ENCODE measurements at places on chromosomes 6 and 20. TPM values are rescaled to one million over a fixed set of nuclear protein-coding genes. Genes with fewer than 3 reads are reported as not detected.
A peak's percentile ranks its signal among the peaks of the same experiment; 100 is the strongest.

DNA sequence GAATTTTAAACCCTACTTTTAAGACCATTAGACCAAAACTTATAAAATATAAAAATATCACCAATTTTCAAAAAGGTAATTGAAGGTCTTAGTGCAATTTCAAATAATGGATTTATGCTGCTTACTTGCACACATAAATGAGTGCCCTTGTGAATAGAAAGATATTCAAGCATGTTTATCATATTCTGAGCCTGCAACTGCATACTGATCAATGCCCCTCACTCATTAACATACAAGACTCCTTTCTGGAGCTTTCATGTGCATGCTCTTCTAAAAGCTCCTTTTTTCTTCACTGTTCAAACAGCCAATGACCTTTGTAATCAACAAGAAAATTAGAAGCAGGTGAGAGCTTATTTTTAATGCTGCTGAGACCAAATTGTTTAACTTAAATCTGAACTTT, 1139.3 kb downstream of the HACE1 start:
- H3K36me3 ChIP-seq, result no peaks in the 10 kb centered on the region
- no peaks in the 10 kb centered on the region for H3K27me3 ChIP-seq
- H3K4me3 ChIP-seq, result no peak overlapping the region
- no peak for DNase-seq
- H3K4me1 ChIP-seq, result no peaks in the 10 kb centered on the region

DNA sequence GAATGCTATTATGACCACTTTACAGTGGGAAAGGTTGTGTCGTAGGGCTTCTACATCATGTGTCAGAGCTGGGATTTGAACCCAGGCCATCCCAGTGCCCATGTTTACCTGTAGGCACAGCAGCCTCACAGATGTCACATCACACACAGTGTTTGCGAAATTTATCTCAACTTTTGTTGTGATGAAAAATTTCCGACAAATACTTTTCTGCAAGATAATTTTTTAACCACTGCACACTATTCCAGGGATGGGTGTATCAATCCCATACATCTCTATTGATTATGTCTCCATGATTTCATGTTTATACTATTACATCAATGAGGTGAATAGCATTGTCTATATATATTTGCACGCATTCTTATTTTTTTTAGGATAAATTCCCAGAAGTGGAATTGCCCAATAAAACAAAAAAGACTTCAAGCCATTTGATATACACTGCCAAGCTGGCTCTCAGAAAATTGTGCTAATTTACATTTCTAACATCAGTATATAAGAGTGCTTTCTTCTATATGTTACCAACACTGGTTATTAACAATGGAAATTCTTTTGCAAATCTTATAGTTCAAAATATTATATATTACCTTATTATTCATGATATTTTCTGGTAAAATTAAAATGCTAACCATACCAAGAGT, 189.1 kb upstream of the ZNF217 start:
- H3K4me1 ChIP-seq, result no peaks in the 10 kb centered on the region
- no peaks in the 10 kb centered on the region for H3K36me3 ChIP-seq
- no peak for DNase-seq

BNIP5 gene
- total RNA-seq, result not detected

SYCP2L gene
- 0.37 TPM for total RNA-seq

DNA sequence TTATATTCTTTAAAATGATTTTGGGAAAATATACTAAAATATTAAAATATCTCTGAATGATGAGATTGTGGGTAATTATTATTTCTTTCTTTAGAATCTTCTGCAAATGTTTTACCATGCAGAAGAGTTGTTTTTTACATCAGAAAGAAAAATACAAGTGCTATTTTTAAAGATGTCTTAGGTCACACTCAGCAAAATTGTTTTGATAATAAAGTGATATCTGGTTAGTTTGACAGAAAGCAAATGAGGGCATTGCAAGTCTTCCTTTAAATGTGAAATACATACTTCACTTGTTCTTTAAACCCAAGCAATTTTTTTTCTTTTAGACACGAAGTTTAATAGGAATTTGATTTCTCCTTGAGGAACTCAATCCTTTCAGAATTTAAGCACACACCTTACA, 43.6 kb upstream of the STXBP5 start:
- no peak overlapping the region for H3K4me3 ChIP-seq
- no peaks in the 10 kb centered on the region for H3K4me1 ChIP-seq
- no peak overlapping the region for H3K27ac ChIP-seq
- no peak for DNase-seq

DNA sequence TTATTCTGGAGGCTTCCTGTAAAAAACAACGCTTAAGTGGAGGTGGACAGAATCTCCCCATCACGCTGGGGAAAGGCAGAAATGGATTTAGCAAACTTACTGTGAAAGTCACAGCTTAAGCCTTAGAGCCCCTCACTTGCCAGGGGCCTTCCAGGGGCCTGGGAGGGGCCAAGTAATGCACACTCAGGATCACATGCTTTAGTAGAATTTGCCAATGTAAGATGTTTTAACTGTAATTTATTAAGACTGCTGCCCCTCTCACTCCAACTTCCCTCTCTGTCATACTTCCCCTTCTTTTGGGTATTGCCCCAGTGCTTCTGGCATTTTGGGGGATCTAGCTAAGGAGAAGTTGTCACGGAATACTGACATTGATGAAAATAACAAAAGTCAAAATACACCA, 12.6 kb upstream of the ADA start:
- no peak overlapping the region for H3K4me3 ChIP-seq
- no peaks in the 10 kb centered on the region for H3K27me3 ChIP-seq
- H3K27ac ChIP-seq, result no peak overlapping the region

DNA sequence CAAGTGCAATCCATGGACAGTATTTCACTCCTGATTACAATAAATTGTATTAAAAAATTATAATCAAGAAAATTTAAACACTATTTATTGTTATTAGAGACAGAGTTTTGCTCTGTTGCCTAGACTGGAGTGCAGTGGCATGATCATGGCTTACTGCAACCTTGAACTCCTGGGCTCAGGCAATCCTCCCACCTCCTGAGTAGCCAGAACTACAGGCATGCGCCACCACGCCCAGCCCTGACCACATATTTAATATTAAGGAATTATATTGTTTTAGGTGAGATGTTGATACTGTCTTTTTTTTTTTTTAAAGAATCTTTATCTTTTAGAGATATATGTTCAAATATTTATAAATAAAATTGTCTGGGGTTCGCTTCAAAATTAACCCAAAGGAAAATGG, 14.6 kb downstream of the LCA5 start:
- peaks cover 10% of the 10 kb centered on the region for H3K4me1 ChIP-seq
- H3K36me3 ChIP-seq, result no peaks in the 10 kb centered on the region
- H3K27me3 ChIP-seq, result no peaks in the 10 kb centered on the region

- no peaks in the 10 kb centered on the region for H3K27me3 ChIP-seq
- no peak for DNase-seq
- peaks cover 43% of the 10 kb centered on the region for H3K4me1 ChIP-seq
- no peak overlapping the region for H3K4me3 ChIP-seq
Measured at GRCh38 chr20:47411161-47411560, 54.7 kb upstream of the ZMYND8 start.

GRCh38 chr6:69293471-69293870, 503.3 kb downstream of the LMBRD1 start:
- DNase-seq, result no peak
- H3K27me3 ChIP-seq, result no peaks in the 10 kb centered on the region
- H3K27ac ChIP-seq, result no peak overlapping the region
- H3K4me1 ChIP-seq, result no peaks in the 10 kb centered on the region

- H3K27me3 ChIP-seq, result no peaks in the 10 kb centered on the region
- no peak overlapping the region for H3K27ac ChIP-seq
- H3K36me3 ChIP-seq, result no peaks in the 10 kb centered on the region
- peaks cover 25% of the 10 kb centered on the region for H3K4me1 ChIP-seq
- H3K4me3 ChIP-seq, result peak overlapping the region; percentile 55
- no peak for DNase-seq
Measured at GRCh38 chr6:37783025-37783855, 36.3 kb upstream of the ZFAND3 start.

- no peak for DNase-seq
- no peak overlapping the region for H3K4me3 ChIP-seq
- H3K27me3 ChIP-seq, result no peaks in the 10 kb centered on the region
Measured at GRCh38 chr6:37100745-37101144, 69.2 kb upstream of the PIM1 start.

DNA sequence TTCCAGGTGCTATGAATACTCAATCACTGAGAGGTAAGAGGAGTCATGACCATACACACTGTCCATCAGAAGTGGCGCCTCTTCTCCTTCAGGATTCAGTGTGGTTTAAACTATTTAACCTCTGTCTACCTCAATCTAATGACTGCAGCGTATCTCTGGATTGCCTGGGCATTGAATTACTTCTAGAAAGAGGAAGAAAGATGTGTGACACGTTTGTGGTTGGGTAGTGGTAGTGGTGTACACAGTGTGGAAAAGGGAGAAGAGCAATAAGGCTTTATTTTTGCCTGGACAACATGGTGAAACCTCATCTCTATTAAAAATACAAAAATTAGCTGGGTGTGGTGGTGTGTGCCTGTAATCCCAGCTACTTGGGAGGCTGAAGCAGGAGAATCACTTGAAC, 38.0 kb upstream of the ECHDC1 start:
- no peaks in the 10 kb centered on the region for H3K4me1 ChIP-seq
- no peak overlapping the region for H3K27ac ChIP-seq
- H3K4me3 ChIP-seq, result no peak overlapping the region
- no peaks in the 10 kb centered on the region for H3K36me3 ChIP-seq
- no peak for DNase-seq

DNA sequence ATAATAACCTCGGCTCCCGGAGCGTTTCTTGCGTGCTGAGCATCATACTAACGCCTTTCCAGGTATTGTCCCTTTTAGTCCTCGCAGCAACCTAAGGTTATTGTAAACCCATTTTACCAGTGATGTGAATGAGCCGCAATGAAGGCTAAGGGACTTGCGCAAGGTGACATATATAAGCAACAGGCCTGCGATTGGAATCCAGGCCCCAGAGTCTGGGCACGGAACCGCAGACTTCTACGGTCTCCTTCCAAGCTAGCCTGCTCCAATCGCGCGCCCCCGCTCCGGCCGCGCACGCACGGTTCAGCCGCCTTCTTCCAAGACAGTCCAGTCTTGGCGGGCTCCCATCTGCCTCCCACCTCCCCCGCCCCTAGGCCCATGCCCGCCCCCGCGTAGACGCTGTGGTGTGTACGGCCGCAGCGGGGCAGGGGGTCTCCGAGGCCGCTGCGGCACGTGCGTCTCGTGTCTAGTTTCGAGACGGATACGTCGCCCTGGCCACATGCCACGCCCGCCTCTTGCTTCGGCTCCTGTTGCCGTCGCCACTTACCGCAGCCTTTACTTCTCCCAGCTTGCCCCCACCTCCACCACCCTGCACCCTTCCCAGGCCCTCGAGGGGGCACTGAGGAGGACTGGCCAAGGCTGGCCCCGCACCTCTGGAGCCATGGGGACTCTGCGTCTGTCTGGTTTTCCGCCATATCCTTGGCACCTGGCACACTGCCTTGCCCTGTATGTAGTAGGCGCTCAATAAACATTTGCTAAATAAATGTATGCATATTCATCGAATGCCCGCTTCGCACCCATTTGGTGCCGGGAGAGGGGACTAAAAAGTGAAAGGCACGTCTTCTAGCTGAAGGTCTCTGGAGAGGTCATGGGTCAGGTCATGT, 855 bp upstream of the GFOD1 start:
- no peaks in the 10 kb centered on the region for H3K27me3 ChIP-seq
- H3K4me3 ChIP-seq, result peak overlapping the region; percentile 36
- peak overlapping the region; percentile 81 for H3K27ac ChIP-seq

DNA sequence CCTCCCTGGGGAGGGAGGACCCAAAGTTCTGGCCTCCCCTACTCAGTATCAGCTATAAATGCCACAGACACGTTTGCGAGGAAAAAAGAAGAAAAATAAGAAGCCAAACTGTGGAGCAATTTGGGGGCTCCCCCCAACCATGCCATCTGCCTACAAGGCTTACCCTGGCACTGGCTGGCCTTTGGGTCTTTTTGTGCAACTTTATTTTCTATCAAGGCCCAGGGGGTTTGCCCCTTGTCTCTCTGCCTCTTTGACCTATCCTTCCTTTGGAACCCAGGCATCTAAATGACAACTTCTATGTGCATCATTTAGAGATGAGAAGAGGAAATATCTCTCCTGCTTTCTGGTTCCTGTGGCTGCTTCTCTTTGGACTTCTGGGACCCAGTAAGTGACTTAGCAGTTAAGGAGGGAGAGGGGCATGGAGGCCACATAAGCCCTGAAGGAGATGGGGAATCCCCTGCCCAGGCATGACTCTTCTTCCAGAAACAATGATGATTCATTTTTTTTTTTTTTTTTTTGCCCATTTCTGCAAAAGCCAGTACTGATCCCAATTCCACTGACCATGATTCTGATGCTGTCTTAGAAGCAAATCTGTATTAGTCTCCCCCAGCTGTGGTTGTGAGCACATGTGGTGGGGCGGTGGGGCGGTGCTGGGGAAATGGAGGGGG, at the start of gene MUC22:
MUC22 (plus strand) TSS at position 82 of the 668 bp plus-strand sequence; CDS start at position 315, 233 bp downstream.
- H3K27me3 ChIP-seq, result no peaks in the 10 kb centered on the region
- H3K36me3 ChIP-seq, result no peaks in the 10 kb centered on the region
- no peak within 1 kb of the TSS for H3K27ac ChIP-seq
- H3K4me3 ChIP-seq, result no peak within 1 kb of the TSS
- no peaks in the 10 kb centered on the region for H3K4me1 ChIP-seq

SIM1 gene
- not detected for total RNA-seq

- H3K27ac ChIP-seq, result no peak overlapping the region
- no peaks in the 10 kb centered on the region for H3K27me3 ChIP-seq
Measured at GRCh38 chr6:97009781-97010492, 85.4 kb downstream of the KLHL32 start.

ARID1B gene
- 52.5 TPM for total RNA-seq

DNA sequence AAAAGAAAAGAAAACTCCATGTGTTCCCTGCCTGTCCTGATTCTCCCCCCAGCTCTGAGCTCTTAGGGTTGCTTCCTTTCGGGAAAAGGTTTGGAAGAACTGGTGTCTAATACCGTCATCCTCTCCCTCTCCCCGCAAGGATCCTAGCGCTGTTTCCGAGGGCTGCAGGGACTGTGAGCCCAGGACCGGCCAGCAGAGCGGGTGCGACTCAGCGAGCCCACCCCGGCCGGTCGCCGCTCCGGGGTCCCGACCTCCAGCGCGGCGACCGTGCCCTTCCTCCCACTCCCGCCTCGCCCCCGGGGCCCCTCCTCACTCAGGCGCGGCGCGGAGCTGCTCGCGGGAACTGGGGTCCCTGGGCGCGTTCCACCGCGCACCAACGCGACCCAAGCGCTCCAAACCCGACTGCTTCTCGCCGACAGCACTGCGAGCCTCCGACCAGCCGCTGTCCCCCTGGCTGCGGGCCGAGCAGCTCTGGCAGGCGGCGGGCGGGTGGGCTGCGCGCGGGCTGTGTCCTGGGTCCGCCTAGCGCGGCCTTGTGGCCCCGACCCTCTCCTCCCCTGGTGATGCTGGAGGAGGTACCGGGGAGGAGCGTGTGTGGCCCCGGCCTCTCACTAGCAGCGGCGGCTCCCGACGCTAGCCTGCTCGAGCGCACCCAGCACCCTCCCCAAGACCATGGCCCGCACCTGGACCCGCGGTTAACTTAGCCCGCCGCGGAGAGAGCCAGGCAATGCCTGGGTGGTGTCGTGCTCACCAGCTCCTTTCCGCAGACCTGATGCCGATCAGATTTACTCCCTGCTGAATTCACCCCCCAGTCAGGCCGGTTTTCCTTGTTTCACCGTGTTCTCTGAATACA, at the start of gene PLA2G7:
PLA2G7 (minus strand) TSS at position 509 of the 853 bp plus-strand sequence. CDS start 12,484 bp downstream, outside the sequence.
- H3K27ac ChIP-seq, result no peak within 1 kb of the TSS
- H3K4me1 ChIP-seq, result peaks cover 16% of the 10 kb centered on the region
- peak within 1 kb of the TSS; percentile 65 for H3K4me3 ChIP-seq
- peaks cover 39% of the 10 kb centered on the region for H3K27me3 ChIP-seq
- DNase-seq, result peak; percentile 18

- peaks cover 58% of the 10 kb centered on the region for H3K4me1 ChIP-seq
- DNase-seq, result no peak
- no peaks in the 10 kb centered on the region for H3K36me3 ChIP-seq
- no peaks in the 10 kb centered on the region for H3K27me3 ChIP-seq
Measured at GRCh38 chr6:22149096-22149495, 147.7 kb downstream of the PRL start.

All from heart right ventricle (tissue), 16 donors.